ENCODE measurements at places on chromosomes 4 and X.

DNA sequence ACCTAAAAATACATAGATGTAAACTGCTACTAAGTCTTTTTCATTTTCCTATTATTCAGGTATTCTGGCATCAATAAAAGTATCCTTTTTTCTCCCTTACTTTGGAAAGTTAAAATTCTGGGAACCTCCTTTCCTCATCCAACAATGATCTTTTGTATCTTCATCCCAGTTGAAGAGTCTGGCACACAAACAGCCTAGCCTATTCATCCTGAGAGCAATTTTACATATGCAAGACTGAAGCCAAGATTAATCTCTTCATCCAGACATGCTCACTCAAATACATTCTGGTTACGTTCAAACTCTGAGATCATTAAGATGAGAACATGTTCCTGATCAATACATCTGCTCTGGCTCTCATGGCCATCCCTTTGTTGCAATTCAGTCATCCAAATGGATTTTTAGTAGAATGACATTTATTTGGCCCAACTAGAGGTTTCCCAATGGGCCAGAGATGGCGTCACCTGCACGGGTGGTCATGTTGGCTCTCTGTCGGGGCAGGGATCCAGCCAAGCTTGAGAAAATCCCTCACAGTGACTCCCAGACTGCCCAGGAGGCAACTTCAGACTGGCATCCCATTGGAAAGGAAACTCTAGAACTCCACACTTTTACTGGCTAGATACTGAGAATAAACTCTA lies 135.3 kb upstream of the VCX2 start:
- DNase-seq = no peak

DNA sequence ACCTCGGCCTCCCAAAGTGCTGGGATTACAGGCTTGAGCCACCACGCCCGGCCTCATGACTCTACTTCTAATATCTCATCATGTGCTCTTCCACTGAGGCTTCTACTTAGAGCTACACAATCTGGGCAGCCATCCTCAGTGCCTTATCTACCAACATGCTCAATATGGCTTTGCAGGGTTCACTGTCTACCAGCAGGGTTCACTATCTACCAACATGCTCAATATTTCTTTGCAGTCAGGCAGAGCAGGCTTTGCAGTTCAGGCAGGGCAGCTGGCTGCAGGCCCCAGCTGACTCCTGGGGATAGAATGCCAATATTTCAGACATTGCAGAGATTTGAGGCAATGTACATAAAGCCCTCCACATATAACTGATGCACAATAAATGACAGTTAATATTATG lies 47.5 kb downstream of the PKD2 start:
- no peak for DNase-seq

- no peak for DNase-seq
Measured at GRCh38 chrX:121356139-121356849, 308.9 kb downstream of the GLUD2 start.

GRCh38 chrX:150269605-150270254 lies 93.4 kb upstream of the MAMLD1 start:
- no peak for DNase-seq

All from NCI-H345 (cell line).